ENCODE measurements at places on chromosomes 4 and X.

GRCh38 chr4:171718069-171718468 is 95.1 kb upstream of the GALNTL6 start:
- DNase-seq: no peak

DNA sequence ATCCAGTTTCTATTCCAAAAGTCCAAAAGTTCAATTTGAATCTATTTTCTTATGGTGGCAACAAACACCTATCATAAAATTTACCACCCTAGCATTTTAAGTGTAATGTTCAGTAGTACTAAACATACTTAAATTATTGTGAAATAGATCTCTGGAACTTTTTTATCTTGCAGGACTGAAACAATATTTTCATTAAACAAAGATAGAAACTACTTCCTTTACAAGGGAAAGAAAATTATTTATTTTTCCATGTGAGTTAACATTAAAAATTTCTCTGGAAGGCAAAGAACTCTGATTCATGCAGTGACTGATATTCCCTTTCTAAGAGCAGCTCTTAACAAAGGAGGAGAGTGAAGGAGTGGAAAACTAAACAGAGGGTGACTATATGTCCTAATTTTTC is 40.2 kb downstream of the ADH7 start:
- DNase-seq: no peak

DNA sequence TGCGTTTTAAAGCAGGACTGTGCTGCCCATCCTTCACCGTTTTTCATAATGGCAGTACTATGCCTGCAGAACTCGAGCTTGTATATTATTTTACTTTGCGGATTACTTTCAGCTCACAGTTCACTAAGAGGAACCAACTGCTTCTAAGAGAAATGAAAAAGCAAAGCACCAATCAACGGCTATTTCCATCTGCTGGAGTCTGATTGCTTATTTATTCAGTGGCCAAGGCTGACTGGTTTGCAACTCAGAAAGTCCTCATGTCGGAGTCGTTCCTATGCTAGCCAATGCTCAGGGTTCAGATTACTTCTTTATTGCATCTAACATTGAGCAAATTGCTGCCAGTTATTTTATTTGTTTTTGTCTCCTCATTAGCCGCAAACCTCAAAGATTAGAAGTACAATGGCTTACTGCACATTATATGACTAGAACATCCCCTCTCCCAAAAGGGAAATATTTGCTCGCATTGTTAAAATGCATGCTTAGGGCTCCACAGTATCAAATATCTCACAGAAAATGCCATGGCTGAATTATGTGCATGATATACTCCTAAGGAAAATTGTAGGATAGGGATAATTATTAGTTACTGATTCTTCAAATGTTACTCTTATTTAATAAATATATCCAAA is 1628.2 kb upstream of the ADGRL3 start:
- DNase-seq: peak; percentile 82

- DNase-seq: no peak
Observed at GRCh38 chr4:164616961-164617360, 137.0 kb upstream of the SMIM31 start.

GRCh38 chr4:15234856-15235126 is 193.0 kb upstream of the C1QTNF7 start:
- no peak for DNase-seq

DNA sequence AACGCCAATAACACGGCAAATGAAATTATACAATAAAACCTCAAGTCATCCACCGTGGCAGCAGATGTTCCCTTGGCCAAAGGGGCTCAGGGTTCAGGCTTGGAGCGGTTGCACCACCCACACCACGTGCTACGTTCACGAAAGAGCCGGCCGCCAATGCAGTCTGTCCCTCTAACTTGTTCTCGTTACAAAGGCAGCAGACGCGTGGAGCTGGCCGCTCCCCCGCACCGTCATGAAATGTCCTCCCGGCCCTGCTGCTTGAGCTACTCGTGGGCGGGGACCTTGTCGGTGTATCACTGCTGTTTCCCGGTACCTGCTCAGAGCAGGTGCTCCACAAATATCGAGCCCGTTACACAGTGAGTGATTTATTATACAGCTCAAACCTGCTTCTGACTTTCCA is 36.4 kb upstream of the MAN2B2 start:
- no peak for DNase-seq

DNA sequence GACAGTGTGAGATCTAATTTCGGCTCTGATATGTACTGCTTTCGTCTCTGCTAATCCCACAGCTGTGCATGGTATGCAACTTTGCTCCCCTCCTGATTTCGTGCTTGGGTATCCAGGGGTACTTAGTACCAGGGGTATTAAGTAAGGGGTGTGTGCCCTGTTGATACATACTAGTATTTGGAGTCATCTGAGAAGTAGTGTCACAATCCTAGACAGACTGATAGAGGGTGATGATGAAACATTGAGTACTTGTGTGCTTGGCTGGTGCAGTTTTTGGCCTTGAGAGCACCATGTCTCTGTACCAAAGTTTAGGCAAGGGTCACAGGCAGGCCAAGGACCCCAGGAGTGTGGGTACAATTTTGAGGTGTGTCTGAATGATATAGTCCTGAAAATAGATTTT is 10.9 kb downstream of the GPAT3 start:
- no peak for DNase-seq

DNA sequence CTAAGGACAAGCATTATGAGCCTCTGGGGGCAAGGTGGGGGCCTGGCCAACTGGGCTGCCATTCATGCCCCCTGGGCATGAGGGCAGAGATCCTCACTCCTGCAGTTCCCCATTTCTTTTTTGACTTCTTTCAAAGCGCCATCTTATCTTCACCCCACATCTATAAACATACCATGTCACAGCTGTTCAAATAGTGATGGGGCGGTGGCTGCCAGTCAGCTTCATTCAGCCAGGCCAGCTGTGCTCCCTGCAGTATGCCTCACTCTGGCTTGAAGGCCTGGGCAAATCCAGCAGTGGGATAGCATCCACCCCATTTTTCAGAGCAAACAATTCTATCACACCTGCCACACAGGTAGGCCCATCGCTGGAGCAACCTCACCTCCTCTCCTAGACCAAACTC is 85.5 kb downstream of the NHSL2 start:
- no peak for DNase-seq

- DNase-seq: peak; percentile 83
Observed at GRCh38 chrX:120308959-120309872, 2.0 kb downstream of the TMEM255A start.

DNA sequence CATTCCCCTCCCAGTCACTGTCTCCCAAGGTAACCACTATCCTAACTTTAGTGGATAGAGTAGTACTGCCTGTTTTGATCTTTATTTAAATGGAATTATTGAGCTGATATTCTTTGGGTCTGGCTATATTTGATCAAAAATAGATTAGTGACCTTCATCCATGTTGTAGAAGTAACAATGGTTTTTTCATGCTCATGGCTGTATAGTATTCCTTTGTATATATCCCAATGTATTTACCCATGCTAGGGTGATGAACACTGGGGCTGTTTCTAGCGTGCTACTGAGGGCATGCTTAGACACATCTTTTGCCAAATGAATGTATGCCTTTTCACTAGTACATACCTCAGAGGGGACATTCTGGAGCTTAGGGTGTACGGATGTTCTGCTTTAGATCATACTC is 10.1 kb upstream of the MAGEA8 start:
- no peak for DNase-seq

- no peak for DNase-seq
Observed at GRCh38 chr4:141220271-141220670, 424 bp upstream of the ZNF330 start.

GRCh38 chr4:95087657-95088455 is 330.1 kb downstream of the BMPR1B start:
- no peak for DNase-seq

GRCh38 chr4:141636771-141637460 is 533 bp downstream of the IL15 start:
- no peak for DNase-seq

DNA sequence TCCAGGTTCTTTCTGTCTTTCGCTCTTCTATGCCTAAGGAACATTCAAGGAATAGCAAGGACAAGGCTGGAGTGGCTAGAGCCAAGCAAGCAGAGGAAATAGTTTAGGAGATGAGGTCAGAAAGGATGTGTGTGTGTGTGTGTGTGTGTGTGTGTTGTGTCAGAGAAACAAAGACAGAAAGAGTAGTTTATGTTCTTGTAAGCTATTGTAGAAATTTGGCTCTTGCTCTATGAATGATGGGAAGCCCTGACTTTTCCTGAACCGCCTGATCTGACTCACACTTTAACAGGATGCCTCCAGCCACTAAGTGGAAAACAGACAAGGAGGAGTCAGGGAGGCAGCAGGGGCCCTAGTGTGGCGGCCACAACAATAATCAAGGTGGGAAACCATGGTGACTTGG is 39.7 kb downstream of the LGI2 start:
- DNase-seq: no peak

DNA sequence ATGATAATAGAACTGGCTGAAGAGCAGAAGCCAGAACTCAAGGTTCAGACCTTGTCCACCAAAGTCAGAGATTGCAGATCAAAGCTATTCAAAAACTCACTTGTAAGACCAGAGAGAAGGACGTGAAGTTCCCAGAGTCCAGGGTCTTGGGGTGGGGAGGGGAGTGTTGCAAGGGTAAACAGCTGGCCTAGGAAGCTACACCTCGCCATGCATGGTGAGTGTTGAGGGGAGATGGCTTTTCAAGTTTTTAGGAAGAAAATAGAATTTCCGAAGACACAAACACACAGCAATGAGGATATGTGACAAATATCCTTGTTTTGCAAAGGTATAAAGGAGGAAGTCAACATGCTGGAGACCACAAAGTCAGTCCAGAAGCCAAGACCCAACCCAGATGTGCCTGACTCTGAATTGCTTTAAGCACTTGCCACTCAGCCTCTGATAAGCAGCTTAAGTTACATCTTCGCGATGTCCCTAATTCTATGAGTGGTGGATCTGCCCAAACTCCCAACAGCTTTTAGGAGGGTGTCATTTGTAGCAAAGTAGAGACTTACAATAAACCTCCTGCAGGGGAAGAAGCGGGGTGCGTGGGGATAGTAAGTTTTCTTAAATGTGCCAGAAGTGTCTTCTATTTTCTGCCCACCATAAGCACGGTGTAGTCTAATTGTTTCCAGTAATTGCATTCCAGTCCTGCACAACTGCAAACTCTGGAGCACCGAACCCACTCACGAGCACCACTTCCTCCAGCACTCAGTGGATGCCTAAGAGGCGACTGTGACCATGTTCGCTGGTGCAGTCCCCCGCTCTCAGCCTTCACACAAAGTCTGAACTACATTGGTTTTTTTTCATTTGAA is 26.5 kb downstream of the HAND2 start:
- DNase-seq: no peak

DNA sequence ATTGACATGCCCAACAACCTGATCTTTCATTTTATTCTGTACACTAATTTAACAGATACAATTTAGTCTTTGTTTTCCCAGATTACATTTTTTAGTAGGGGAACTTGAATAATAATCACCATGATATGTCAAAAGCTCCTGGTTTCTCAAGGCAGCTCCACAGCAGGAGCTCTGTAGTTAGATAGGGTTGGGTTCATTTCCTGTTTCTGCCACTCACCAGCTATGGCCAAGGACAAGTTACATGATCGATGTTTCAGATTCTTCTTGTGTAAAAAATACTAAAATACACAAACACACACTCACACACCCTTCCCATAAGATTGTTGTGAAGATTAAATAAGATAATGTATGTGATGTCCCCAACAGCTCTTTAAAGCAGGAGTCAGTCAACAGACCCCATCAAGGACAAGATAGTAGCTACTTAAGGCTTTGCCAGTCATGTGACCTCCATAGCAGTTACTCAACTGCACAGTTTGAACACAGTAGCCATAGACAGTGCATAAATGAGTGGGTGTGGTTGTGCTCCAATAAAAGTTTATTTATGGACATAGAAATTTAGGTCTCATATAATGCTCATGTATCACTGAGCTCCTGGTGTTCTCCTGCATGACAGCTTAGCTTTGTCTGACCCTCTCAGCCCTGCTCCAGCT is 18.4 kb downstream of the GUCY1A1 start:
- no peak for DNase-seq

DNA sequence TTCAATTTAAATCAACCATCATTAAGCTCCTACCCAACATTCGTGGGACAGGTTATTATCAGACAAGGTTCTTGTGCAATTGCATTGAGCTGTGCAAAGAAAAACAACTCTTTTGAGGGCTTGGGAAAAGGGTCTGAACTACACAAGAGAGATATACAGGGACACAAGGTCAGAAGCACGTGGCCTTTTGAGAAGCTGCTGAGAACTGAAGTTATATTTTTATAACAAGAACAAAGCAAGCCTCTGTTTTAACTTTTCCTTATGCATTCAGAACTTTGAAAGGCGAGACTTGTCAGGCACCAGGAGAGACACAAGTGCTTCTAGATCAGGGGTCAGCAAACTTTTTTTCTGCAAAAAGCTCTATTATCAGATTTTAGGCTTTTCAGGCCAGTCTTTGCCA is 274.8 kb upstream of the VCX start:
- DNase-seq: no peak

DNA sequence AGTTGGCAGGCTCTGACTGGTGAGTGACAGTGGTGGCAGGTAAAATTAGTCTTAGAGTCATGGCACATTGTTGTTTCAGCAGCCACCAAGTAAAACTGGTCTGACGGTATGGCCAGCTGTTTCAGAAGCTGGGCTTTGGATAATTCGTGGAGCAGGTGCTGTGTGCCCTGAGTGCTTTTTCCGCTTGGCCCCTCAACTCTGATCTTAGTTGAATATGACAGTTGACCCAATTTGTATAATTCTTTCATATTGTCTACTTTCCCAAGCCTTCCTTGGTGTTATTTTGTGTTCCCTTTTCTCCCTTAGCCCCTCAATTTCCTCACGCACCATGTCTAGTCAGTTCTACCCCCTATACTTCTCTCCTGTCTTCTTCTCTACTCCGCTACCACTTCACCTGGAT is 32.0 kb downstream of the CDS1 start:
- no peak for DNase-seq

- no peak for DNase-seq
Observed at GRCh38 chr4:176538217-176538925, 218.6 kb downstream of the SPCS3 start.

- no peak for DNase-seq
Observed at GRCh38 chrX:43500996-43501694, 155.0 kb upstream of the MAOA start.

DNA sequence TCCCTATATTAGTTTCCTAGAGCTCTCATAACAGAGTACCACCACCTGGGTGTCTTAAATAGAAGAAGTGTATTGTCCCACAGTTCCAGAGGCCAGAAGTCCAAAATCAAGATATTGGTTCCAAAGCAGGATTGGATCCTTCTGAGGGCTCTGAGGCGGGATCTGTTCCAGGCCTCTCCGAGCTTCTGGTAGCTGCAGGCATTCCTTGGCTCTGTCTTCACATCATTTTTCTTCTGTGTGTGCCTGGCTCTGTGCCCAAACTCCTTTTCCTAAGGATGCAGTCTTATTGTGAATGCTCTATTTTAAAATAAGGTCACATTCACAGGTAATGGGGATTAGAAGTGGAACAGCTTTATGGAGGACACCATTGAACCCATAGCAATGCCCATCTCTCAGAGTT is 253.7 kb upstream of the TAPT1 start:
- no peak for DNase-seq

DNA sequence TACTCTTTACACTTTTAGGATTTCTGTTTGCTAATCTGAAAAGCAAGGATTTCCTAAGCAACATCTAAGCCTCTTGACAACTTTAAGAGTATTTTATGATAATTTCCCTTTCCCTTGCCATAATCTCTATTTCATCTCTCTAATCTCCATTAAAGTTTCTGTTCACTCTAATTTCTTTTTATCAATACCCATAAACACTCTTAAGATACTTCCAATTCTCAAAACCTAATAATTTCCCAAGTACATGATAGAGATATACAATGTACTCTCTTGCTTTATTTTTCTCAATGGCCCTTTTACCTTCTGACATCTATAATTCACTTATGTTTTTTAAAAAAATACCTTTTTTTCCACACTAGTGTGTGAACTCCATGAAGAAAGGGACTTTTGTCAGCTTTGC is 26.8 kb downstream of the DAPP1 start:
- DNase-seq: no peak

- DNase-seq: no peak
Observed at GRCh38 chrX:51496501-51497291, at the start of gene NUDT11. TSS of gene NUDT11 (minus strand) at chrX:51496592. CDS start at chrX:51496444, 148 bp downstream.

All from NAMALWA (cell line).